ENCODE measurements at places on chromosomes 7 and 10.
A peak's percentile ranks its signal among the peaks of the same experiment; 100 is the strongest.

- no peak for DNase-seq
Measured at GRCh38 chr10:36602374-36602773, 523.0 kb upstream of the ANKRD30A start.

DNA sequence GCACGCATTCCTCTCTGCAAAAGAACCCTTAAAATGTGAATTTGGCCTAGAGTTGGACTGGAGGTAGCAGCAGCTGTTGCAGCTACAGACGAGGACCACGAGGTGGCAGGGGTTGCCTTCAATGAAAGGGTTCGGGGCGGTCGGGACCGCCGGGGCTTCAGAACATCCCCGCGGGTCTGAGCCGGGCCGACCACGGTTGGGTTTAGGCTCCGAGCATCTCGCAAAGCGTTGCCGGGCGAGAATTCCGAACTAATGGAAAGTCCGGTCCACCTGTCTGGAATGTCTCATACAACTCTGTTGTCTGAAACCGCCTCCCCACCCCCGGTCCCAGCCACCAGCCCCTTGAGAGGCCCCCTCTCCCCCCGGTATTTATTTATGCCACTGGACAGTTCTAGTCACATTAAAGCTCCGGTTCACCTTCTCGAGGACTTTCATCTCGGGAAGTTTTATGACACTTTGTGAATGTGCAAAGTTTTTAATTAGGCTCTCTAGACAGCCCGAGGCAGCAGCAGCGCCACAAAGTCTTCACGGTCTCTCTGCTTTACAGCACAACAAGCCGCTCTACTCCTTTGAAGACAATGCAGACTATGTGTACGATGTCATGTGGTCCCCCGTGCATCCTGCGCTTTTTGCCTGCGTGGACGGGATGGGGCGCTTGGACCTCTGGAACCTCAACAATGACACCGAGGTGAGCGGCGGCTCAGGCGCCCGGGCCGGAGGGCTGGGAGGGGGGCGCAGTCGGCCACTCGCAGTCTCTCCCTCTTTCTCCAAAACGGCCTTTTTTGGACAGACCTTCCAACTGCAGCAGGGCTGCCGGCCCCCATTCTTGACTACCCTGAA lies 246.2 kb downstream of the SLC25A13 start:
- peak; percentile 75 for DNase-seq

DNA sequence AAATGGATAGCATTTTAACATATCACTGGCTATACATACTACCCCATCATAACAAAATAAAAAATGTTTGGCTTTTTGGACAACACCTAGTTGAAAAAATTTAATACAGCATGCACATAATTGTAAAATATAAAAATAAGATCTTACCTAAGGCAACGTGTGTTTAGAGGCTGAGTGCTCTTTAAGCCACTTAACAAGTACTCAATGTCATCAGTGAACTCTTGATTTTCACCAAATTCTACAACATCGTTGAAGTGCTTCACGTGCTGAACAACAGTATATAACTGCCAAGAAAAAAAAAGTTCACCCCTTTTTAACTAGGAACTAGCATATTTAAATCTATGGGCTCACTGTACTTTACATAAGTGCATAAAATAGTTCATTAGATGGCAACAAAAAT lies 49.5 kb downstream of the WAPL start:
- DNase-seq: no peak

DNA sequence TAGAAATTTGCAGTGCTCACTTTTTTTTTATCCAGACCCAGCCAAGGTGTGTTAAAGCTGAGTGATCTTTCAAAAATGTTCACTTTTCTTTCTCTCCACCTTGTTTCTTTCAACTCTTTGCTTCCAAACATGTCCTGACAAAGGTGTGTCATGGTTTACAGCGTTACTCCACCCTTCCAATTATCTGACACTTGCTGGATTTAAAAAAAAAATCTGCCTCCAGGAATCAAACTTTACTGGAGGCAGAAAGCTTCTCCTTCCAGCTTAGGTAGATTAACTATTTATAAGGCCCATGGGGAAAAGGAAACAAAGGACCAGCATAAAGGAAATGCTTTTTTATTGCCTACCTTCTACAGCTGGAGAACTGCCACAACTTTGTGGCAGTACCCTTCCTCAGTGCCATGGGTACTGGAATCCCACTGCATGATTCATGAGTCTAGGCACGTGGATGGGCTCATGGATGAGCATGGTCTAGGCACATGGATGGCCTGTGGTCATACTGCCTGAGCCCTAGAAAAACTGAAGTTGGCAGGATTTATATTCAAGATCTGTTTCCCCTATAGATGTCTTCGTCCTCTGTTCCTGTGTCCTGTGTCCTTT lies at the start of gene COL17A1:
Gene COL17A1 (minus strand): TSS at position 80 of the 600 bp plus-strand sequence. CDS start 5,207 bp downstream, outside the sequence.
- DNase-seq: no peak

DNA sequence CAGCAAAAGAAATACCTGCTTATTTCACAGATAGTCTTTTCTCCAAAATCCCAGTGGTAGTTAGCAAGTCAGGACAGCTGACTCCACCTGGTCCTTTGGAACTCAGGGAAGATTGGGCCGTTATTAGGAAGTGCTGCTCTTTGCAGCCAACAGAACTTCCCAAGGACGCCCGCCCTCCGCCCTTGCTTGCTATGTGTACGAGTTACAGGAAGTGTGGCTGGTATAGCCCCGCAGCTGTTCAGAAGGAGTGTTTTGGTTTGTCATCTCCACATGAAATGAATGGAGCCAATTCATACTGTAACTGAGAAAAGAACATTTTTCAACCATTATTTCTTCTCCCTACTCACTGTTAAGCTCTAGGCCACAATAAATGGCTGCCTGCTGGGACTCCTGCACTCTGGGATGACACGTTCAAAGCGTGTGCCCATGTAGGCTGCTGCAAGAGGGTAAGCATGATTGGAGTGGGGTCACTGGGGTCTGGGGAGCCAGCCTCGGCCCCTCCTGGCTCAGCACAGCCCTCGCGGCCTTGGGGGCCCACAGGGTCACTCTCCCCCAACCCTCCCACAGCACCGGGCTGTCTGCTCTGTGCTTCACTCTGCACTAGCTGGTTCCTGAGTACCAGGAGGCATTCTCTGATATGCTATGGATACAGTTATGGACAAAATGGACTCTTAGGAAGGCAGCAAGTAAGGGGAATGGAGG lies 244.0 kb downstream of the EBF3 start:
- no peak for DNase-seq

DNA sequence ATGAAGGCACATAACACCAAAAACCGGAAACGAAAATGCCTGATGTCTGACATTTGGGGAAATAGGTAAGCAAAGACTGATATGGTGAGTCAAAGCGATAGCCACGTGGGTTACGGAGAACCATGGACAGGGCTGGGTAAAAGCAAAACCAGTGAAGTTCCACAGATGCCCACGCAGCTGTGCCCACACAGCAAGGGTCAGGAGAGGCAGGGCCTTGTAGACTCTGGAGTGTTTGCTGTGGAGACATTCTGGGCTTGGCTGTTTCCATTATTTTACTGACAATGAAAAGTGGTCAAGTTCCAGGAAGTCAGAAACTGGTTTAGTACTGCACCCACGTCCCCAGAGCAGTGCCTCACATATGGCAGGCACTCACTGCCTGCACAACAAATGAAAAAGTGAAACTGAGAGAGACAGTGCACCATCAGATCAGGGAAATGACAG lies 148.7 kb downstream of the ZMYND11 start:
- DNase-seq: peak; percentile 77

GRCh38 chr10:49739426-49739825 lies 22.7 kb downstream of the OGDHL start:
- no peak for DNase-seq

DNA sequence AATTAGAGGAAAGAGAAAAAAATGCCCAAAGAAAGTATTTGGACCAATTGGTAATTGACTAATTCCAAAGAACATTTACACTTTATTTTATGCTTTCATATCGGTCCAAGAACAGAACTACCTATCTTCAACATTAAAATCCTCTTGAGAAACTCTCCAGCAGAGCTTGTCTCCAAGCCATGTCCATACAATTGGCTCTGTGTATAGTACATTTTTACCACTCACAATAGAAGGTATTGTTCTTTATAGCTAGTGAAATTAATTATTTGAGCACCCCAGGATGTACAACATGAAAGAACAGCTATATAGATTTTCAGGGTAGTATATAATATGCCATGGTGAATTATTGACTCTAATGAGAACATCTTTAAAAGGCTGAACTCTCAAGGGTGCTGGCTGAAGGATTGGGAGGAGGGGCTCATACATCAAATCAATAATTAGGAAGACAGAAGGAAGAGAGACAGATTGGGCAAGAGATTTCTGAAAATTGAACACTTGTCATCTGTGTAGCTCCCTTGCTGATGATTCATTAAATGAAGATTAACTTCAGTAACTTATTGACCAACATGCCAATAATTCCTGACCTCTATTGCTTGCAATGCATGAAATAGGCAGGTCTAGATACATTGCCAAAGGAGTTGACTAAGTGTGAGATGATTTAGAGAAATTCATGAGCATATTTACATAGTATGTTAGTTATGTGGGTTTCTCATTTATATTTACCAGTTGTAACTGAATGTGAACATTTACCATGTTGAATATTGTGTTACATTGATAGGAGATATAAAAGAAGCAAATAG lies 249.7 kb downstream of the MTERF1 start:
- no peak for DNase-seq

GRCh38 chr7:69813637-69814240 lies 215.5 kb downstream of the AUTS2 start:
- DNase-seq: no peak

- no peak for DNase-seq
Measured at GRCh38 chr7:36395171-36395894, 5.7 kb downstream of the ANLN start.

All from GM10248 (cell line).